ENCODE measurements at places on chromosomes 2 and 18.

DNA sequence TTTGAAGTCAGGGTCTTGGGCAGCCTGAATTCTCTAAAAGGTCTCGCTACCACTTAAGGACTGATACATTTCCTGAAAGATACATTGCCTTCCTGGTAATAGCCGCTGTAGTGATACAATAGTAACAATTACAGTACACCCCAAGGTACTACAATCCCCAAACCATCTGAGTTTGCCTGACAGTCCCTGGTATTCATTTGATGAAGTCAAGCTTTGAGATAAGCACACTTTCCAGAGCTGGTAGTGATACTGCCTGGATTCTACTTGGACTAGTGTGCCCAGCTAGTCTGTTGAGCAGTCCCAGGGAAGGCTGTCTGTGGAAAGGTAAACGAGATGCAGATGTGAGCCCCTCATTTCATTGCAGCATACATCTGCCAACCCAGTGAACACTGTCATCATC is 24.4 kb upstream of the ITGB6 start:
- no peak for DNase-seq

DNA sequence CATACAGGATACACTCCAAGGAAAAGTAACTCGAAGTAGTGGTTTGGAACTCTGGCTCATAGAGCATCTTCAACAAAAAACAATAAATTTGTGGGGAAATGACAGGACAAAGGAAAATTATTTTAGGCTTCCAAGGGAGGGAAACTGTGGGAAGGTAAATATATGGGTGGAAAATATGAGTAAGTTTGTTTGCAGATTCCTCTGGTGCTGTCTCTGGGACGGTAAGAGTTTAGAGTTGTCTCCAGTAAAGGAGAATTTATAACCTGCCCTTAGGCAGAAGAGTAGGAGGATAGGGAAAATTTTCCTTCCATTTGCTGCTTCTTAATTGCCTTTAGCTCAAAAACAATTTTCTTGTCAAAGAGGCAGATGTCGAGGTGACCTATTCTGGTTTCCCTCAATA is 19.3 kb downstream of the HNMT start:
- DNase-seq = no peak

GRCh38 chr18:29147944-29148343 is 971.0 kb upstream of the CDH2 start:
- no peak for DNase-seq

- DNase-seq = no peak
These were observed 159.5 kb upstream of the ZNF516 start for GRCh38 chr18:76654577-76654976.

- DNase-seq = no peak
These were observed 746 bp upstream of the POLR1B start for GRCh38 chr2:112541315-112542122.

GRCh38 chr2:68404893-68405799 is 40.1 kb downstream of the PLEK start:
- no peak for DNase-seq

GRCh38 chr2:42973726-42974125 is 181.3 kb upstream of the HAAO start:
- DNase-seq = no peak

DNA sequence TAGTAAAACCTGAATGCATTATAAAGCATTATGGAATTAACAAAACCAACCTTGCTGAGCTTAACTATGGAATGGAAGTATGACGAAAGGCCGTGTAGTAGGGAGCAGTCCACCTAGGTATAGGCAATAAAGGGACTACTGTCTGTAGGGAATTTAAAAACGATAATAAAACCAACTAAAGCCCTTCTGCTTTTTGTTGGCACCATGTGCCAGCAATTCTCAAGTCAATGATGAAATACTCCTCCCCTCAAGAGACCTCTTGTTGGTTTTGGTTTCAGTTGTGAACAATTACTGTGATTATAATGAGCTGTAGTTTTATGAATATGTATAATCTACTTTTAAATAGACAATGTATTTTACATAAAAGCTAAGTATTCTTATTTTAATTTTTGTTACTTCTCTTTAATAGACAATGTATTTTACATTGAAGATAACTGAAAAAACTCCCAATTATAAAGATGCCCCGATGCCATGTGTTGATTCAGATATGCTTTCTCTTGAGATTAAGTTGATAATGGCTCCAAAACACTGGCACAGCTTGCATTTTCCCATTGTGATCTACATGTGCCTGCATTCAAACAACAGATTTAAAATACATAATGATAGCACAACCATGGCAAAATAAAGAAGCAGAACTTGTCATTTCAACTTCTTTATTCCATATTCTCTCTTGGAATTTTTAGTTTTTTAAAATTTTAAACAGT is 55.5 kb upstream of the ZDBF2 start:
- no peak for DNase-seq

DNA sequence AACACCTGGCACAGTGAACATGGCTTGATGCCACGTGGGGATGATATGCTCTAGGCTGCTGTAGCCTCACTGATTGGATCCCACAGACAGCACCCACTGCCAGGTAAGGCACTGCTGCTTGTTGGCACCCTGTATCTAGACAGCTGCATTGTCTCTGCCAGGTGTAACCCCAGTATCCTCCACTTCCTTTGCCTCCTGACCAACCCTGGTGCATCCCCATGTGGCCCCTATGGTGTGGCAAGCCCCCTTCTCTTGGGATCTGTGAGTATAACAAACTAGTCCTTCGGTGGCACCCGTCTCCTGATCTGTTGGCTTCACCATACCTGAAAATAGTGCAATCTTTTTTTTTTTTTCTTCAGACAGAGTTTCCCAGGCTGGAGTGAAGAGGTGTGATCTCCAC is 11.1 kb downstream of the TEX51 start:
- no peak for DNase-seq

- no peak for DNase-seq
These were observed 79.5 kb downstream of the ARMC9 start for GRCh38 chr2:231277962-231278361.

GRCh38 chr2:70901227-70902066 is 34.3 kb upstream of the ATP6V1B1 start:
- DNase-seq = peak; percentile 50

GRCh38 chr2:218015586-218016521 is 13.1 kb upstream of the TNS1 start:
- no peak for DNase-seq

DNA sequence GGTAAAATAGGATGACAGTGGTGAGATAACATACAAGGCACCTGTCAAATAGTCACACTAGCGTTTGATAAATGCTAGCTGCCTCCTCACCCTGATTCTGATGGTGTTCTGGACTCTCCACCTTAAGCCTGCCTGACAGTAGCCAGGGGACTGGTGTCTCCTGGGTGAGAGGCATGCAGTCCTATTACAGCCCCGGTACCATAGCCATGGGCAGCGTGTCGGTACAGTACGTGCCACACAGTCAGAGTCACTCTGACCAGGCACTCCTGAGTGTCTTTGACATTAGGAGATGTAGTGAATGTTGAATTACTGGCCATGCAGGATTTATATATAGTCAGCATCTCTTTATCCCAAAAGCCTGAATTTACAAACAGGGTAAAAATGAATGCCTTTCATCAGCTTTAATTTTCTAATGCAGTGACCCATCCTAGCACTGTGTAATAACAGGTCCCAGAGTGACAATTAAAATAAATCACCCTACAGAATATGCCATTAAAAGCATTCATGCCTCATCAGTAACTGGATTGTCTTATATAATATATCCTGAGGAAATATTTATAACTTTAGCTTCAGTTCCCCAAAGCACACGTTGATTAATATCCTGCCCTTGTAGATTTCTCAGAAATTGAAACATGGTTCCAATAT is 760.3 kb upstream of the SOX11 start:
- no peak for DNase-seq

- no peak for DNase-seq
These were observed 175.2 kb upstream of the HS6ST1 start for GRCh38 chr2:128493880-128494279.

DNA sequence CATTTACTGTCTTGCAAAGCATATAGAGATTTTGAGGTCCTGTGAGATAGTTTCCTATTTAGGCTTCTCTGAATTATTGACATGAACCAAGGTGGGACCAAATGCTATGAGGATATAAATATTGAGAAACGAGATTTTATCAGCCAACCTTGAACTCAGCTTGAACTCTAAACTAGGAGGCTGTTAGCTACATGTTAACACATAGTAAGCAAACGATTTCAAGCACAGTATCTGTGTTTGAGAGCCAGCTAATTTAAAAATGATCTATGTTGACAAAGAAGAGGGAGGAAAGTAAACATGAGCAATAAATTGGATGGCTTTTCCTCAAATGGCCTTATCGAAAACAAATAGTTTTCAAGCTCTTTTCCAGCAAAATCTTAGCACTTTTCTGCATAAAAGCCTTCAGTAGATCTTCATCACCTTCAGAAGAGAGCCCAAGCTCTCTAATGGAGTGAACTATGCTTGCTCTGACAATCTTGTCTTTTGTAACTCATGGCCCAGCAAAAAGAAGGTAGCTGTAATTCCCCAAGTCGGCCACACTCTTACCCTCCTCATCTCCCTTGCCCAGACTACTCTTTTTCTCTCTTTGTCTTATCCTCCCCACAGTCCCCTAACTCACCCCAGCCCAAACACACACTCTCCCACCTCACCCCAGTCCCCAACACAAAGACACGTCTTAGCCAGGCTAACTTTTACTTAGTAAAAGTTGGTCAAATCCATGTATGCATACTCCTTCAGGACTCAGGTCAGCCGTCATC is 14.7 kb downstream of the CD28 start:
- DNase-seq = no peak

DNA sequence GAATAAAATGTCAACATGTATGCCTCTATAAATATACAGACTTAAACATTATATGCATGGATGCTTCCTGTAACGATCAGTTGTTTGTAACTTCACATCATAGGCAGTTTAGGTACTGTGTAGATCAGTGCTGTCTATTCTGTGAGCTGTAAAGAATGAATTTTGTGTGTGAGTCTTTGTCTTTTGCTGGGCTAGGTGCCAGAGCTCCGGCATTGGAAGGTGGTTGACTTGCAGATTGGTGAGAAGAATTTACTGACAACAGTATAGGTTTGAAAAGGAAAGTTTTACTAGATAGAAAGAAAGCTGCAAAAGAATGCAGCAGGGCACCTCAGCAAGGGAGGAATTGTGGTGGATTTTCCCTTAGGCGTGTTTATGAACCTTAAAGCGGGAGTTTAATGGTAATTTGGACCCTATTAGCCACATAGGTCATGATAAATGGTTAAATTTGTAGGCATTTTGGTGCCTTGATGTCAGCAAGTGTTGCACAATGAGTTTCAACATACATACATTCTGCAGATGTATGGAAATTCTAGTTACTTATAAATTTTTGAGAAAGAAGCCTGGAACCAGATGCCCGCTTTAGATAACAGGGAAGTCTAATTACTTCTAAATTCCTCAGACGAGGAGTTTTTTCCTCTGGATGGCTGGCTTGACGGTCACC is 6.7 kb upstream of the QPCT start:
- DNase-seq = no peak

DNA sequence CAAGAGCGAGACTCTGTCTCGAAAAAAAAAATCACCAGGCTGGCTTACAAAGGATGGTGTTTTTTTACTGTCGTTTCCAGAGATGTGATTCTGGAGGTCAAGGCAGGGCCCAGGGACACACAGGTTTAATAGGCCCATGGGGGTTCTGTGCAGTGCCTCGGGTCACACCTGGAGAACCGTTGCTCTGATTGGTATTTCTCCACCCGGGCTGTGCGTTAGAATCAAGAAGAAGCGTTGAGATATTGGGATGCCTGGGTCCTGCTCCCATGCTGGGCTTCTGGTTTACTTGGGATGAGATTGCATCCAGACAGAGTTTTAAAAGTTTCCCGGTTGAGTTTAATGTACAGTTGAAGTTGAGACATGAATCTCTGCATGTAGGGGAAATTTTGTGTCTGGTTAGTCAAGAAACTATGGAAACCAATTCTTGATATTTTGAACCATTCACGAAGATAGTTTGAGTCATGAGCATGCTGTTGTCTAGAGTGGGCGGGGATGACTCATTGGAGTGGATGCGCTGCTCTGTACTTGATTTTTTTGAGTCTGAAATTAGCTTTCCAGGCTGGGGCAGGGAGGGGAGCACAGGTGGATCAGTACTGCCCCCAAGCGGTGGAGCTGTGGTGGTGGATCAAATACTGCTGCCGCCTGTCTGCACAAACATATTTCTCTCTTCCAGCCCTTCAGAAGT is 50.1 kb downstream of the GREB1 start:
- peak; percentile 70 for DNase-seq

GRCh38 chr2:46006473-46007025 is 290.7 kb upstream of the EPAS1 start:
- no peak for DNase-seq

DNA sequence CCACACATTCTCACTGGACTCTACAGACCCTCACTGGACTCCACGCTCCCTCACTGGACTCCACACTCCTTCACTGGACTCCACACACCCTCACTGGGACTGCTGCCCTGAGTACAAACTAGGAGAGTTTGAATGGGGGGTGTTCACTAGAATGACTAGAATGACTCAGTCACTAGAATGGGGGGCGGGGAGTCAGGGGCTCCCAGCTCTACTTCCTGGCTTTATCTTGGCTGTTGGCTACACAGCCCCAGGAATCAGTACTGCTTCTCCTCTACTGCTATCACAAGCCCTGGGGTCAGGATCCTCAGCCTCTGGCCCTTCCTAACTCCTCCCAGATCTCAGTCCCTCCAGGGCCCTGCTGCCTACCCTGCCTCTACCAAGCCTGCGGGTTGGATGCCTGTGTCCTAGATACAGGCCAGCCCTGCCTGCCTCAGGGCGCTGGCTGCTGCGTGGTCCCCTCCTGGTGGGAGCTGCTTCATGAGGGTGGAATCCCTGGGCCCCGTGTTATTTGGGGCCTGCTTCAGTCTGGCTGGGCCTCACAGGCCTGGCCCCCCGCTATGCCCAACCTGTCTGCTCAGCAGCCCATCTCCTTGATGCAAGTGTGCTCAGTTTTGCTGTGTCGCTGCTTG is 7.8 kb downstream of the PTMA start:
- DNase-seq = peak; percentile 54

GRCh38 chr2:220437938-220438337 is 810.5 kb downstream of the SLC4A3 start:
- DNase-seq = no peak

GRCh38 chr2:172251231-172251630 is 148.5 kb upstream of the DLX2 start:
- DNase-seq = no peak

- no peak for DNase-seq
These were observed 20.6 kb upstream of the WIPF1 start for GRCh38 chr2:174618179-174618578.

- no peak for DNase-seq
These were observed 49.0 kb upstream of the TMEM247 start for GRCh38 chr2:46430413-46430812.

GRCh38 chr18:13279181-13280069 is 60.9 kb downstream of the LDLRAD4 start:
- no peak for DNase-seq

DNA sequence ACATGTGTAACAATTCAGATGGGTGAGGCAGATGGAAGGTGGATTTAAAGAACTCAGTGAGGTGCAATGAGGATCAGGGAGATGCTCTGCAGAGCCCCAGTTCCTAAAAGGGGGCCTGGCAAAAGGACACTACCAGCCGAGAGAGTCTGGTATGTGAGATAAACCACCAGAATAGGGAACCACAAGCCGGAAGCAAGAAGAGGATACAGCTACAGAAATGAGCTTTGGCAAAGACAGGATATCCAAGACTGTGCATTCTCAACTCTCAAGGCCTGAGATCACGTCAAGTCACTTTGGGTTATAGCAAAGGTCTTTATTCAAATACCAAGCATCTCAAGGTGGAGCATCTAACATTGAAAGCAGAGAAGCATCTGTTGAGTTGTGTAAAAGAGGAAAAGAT is 293.5 kb downstream of the ARHGAP15 start:
- no peak for DNase-seq

- DNase-seq = peak; percentile 65
These were observed 311.5 kb upstream of the SYT4 start for GRCh38 chr18:43588838-43589237.

- DNase-seq = no peak
These were observed 29.0 kb downstream of the PTPRM start for GRCh38 chr18:7596147-7596546.

Data from cerebellar cortex (tissue), 1 donor.